ENCODE measurements at places on chromosomes 7 and 10. TPM values are rescaled to one million over a fixed set of nuclear protein-coding genes. Genes with fewer than 3 reads are reported as not detected.

DNA sequence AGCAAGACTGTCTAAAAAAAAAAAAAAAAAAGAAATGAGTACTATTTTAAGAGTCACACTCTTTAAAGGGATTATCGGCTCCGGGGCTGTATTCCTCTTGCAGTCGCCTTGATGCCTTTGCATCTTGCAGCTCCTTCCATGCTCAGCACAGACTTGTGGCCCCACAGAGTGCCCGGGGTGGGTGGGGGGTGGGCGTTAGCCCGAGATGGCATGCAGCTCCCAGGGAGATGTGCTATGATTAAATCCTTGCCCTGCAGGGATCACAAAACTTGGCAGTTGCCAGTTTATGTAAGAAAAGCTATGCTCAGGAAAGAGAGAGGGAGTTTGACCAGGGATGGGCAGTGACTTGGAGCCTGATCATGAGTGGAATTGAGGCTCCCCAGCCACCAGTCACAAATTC is 81.9 kb downstream of the CCDC3 start:
- DNase-seq: no peak

- DNase-seq: no peak
These were observed 111.3 kb upstream of the ASAH2 start for GRCh38 chr10:50362547-50363125.

Gene SOSTDC1
- 19.8 TPM for total RNA-seq

- DNase-seq: no peak
These were observed 26.2 kb upstream of the PRPF18 start for GRCh38 chr10:13560597-13560996.

- peak; percentile 67 for DNase-seq
These were observed 4.7 kb downstream of the TMEM120A start for GRCh38 chr7:75989500-75990388.

Gene CDH23
- 4.2 TPM for total RNA-seq

- DNase-seq: peak; percentile 71
These were observed 72.5 kb downstream of the CDK6 start for GRCh38 chr7:92763636-92764423.

Gene SP8
- not detected for total RNA-seq

Gene TAS2R3
- total RNA-seq: 1.5 TPM

GRCh38 chr7:96527133-96527827 is 182.4 kb downstream of the SEM1 start:
- no peak for DNase-seq

- peak; percentile 85 for DNase-seq
These were observed 562.6 kb upstream of the GALNT17 start for GRCh38 chr7:70569335-70569819.
